ENCODE measurements at places on chromosomes 1 and 21. TPM values are rescaled to one million over a fixed set of nuclear protein-coding genes. Genes with fewer than 3 reads are reported as not detected.

- DNase-seq: no peak
Observed at GRCh38 chr1:216596281-216596862, 126.9 kb downstream of the ESRRG start.

CRP gene
- polyA plus RNA-seq: not detected

PPIAL4G gene
- polyA plus RNA-seq: 0.07 TPM

SLC25A34 gene
- polyA plus RNA-seq: 5.3 TPM

CLCC1 gene
- polyA plus RNA-seq: 45.3 TPM

DNA sequence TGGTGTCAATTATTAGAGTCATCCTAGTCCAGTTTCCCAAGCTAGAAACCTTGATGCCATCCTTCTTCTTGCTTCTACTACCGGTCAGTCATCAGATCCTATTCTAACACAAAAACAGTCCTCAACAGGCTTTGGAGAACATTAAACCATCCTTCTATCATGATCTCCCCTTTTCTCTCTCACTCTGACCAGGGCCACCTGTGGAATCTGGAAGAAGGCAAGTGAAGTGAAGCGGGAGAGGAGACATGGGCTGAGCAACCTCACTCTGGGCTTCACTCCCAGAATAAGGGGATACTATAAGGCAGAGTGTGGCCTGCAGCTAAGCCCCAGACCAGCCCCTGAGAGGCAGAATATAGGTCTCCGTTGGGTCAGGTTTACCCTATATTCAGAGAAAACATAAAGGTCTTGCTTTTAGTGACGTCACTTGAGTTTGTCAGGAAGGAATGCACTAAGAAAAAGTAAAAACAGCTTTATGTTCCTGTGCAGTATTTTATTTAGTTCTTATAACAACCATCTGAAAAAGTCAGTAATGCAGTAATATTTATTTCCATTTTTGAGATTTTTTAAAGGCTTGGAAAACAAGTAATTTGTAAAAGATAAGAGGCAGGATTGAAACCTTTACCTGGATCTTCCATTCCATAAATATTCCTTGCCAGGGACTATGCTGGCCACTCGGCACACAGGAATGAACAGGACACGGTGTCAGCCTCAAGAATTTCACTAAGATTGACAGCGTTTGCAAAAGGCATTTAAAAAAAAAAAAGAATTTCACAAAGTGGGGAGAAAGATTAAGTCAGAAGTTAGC is 61.3 kb downstream of the NFASC start:
- DNase-seq: no peak

FBXO2 gene
- 0.50 TPM for polyA plus RNA-seq

- no peak for DNase-seq
Observed at GRCh38 chr1:204323887-204324286, 35.8 kb downstream of the PLEKHA6 start.

CLCA4 gene
- not detected for polyA plus RNA-seq

FCMR gene
- polyA plus RNA-seq: 10.6 TPM

GRCh38 chr1:189500778-189501177 is 976.9 kb downstream of the BRINP3 start:
- DNase-seq: no peak

FAM229A gene
- 4.8 TPM for polyA plus RNA-seq

DNA sequence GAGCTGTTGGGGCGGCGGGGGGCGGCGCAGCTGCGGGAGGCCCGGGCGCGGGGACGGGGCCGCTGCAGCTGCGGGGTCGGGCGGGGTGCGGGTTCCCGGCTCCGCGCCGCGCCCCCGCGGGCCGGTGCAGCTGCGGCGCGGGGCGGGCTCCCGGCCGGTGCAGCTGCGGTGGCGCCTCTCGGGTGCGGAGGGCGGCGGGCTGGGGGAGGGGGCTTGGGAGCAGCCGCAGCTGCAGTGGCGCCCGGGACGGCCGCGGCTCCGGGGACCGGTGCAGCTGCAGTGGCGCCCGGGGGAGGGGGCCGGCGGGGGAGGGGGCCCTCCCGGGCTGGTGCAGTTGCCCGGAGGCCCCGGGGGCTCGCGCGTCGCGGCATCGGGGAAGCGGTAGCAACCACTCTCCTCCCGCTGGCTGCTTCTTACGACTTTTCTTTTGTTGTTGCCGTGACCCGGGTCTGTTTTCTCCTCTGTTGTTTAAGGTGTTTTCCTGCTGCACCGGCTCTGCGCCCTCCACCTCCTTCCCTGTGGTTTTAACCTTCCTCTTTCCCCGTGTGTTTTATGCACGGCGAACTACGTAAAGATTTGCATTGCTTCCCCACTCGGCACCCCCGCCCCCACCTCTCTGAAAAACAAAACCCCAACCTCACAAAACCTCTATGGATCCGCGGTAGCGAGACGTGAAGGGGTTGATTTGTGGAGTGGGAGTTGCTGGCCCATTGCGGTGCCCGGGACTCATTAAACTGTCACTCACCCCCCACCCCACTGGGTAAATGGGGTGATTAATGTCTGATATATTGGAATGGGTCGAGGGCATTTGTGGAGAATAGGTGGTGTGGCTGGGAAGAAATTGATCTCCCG is 1.7 kb upstream of the ZBTB18 start:
- peak; percentile 42 for DNase-seq

GRCh38 chr1:89608984-89609725 is 23.8 kb upstream of the LRRC8C start:
- DNase-seq: no peak

NECTIN4 gene
- polyA plus RNA-seq: 8.0 TPM

GRCh38 chr1:238063454-238063853 is 172.7 kb upstream of the ZP4 start:
- DNase-seq: peak; percentile 14

IL24 gene
- polyA plus RNA-seq: 0.13 TPM

CCDC30 gene
- 1.9 TPM for polyA plus RNA-seq

DNA sequence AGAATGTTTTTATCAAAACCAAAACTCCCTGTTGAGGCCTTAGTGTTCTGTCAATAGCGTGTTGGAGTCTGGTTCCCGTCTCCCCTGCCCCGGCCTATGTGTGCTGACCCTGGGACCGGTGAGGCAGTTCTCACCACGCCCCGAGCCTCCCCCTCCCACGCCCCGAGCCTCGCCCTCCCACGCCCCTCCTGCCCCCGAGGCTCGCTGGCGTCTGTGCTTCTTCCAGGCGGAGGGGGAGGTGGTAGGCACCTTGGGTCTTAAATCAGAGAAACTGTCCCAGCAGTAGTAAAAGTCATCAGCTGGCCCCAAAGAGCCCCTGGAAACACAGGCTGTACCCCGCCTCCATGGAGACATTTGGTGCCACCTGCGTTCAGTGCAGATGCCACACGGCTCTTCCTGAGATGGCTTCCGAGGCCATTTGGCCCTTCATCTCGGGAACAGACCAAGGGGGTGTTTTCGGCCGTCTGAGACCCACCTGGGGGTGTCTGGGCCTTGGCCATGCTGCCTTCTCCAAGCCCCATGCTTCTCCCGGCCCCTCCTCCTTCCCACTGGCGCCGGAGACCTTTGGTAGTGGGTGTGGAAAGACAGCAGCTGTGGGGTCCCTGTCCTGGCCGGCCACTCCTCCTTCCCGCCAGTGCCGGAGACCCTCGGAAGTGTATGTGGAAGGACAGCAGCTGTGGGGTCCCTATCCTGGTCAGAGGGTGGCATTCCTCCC is 44.7 kb downstream of the SKI start:
- no peak for DNase-seq

SHE gene
- polyA plus RNA-seq: 8.5 TPM

DNA sequence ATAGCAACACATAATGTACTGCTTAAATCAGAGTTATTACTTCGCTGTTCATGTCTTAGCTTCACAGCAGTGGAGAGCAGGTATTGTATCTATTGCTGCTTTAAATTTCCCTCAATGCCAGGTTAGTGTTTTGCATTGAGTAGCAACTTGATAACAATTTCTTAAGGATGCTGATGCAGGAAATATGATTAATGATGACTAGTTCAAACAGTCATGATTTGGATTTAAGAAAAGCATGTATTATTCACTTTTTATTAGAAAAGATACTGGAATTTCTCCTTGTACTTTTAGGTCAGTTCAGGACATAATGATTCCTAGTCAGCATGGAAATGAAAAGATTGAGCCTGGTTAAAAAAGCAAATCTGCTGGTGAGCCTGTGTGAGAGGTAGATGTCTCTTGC is 67.2 kb upstream of the ARHGAP29 start:
- no peak for DNase-seq

GRCh38 chr1:91553177-91553591 is 52.5 kb downstream of the CDC7 start:
- DNase-seq: no peak

- DNase-seq: no peak
Observed at GRCh38 chr1:2156866-2157265, 37.7 kb downstream of the FAAP20 start.

- DNase-seq: no peak
Observed at GRCh38 chr21:43575473-43575844, 83.8 kb downstream of the HSF2BP start.

DNA sequence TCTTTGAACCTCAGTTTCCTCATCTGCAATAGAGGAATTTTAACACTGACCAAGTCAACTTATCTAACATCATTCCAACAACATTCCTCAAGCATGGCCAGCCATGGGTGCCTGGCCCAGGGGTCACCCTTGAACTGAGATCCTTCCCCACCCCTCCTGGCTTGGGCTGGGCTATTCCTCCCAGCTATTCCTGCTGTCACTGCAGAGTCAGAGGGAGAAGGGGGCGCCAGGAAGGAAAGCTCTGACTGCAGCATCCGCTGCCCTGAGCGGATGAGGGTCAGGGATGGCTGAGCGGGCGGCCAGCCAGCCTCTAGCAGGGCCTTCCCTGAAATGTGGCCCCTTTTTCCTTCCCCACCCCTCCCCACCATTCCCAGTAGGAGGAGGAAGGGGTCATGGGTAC is 3.1 kb downstream of the TINAGL1 start:
- DNase-seq: peak; percentile 70

PRXL2B gene
- polyA plus RNA-seq: 19.1 TPM

- DNase-seq: peak; percentile 69
Observed at GRCh38 chr1:234154320-234155251, 218.7 kb upstream of the COA6 start.

GRCh38 chr1:89566761-89567174 is 42.1 kb downstream of the LRRC8B start:
- peak; percentile 44 for DNase-seq

DNA sequence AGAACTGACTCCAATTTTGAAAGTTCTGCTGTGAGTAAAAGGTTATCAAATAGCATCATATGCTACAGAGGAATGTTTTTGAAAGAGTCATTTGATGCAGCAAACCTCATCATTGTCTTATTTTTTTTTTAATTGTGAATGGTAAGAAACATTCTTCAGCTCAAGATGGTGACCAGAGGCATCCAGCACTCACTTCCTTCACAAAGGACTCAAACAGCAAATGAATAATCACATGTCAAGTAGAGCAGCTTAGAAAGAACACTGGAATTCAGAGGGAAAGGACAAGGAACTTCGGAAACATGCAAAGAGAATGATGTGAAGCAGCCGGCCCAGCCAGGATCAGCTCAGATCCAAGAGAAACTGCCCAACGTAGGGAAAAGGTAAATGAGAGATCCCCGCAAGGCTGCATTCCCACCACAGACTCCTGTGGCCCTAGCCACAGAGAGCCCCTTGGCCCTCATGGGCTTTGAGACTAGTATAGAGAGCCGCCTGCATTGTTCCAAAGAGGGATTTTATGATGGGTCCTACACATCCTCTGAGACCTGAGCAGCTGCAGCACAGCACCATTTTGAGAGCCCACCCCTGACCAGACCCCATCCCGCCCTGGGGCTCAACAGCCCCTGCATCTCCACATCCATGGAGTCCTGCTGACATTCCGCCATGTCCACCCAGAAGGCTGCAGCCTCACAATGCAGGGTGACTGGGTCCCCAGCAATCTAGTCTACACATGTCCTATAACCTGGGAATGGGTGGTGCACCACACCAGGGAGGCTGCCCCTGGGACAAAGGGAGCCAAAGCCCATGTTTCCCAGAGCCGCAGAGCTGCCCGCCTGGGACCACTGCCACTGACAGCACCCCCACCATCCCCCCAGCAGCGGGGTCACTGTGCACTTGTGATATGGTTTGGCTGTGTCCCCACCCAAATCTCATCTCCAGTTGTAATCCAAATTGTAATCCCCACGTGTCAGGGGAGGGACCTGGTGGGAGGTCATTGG is 21.2 kb upstream of the UTS2 start:
- DNase-seq: no peak

KAZN gene
- 11.9 TPM for polyA plus RNA-seq

DNA sequence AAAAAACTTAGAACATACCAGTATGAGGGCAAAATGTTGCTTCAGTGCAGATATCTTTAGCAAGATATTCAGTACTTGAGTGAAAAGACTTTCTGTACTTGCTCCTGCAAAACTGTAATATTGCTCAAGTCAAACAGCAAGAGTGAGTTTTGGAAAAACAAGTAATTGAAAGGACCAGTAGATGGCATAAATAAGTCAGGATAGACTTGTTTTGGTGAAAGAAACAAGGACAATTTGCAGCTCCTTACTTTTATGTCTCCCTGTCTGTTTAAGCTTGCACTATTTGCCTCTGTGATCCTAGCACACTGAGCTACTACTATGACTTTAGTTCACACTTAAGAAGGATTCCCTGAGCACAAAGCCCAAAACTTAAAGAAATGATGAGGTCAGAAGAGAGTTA is 39.1 kb downstream of the IFI44 start:
- peak; percentile 21 for DNase-seq

GRCh38 chr1:209618291-209618690 is 33.9 kb downstream of the LAMB3 start:
- DNase-seq: no peak

SERPINC1 gene
- polyA plus RNA-seq: not detected

- no peak for DNase-seq
Observed at GRCh38 chr1:169860187-169860586, 33.5 kb downstream of the SCYL3 start.

TSPAN1 gene
- not detected for polyA plus RNA-seq

DNA sequence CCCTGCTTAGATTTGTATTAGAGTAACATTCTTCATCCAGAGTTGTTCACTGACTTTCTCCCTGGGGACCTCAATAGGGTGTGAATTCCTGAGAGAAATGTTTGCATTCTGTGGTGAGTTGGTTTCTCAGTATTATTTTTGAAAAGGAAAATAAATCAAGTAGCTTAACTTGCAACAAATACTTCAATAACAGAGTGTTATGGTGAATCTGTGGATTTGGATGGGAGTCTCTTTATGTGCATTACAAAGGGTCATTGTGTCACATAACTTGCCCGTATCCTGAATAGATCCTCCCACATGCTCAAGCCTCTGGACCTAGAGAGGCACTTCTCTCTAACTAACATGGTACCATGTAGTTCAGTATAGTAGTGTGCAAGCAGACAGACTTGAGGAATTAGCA is 68.4 kb upstream of the IPO9 start:
- DNase-seq: no peak

ARHGEF16 gene
- 0.29 TPM for polyA plus RNA-seq

PDE9A gene
- 9.6 TPM for polyA plus RNA-seq

OR2T29 gene
- polyA plus RNA-seq: not detected

FCRLB gene
- polyA plus RNA-seq: 0.42 TPM

DNA sequence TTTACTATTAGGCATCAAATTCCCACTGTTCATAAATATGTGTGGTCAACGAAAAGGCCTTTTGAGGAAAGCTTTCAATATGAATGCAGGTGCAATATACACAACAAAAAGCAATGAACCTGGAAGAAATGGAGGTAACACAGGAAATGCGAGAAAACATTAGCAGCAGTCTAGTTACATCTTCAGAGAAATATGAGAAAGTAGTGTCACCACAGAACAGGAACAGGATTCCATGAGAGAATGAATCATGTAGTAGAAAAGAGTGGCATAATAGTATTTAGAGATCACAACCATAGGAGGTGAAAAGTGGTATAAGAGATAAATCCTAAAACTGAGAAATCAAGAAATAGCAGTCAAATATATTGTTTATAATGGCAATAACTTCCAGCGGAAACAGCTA is 103.7 kb downstream of the AK5 start:
- no peak for DNase-seq

Measured in muscle of back (tissue), 13 donors.